Esophagus squamous epithelium (tissue), 5 donors: ENCODE measurements at places on chromosomes 6 and 20.

- DNase-seq, result no peak
Measured at GRCh38 chr6:42436825-42437224, 14.9 kb downstream of the TRERF1 start.

DNA sequence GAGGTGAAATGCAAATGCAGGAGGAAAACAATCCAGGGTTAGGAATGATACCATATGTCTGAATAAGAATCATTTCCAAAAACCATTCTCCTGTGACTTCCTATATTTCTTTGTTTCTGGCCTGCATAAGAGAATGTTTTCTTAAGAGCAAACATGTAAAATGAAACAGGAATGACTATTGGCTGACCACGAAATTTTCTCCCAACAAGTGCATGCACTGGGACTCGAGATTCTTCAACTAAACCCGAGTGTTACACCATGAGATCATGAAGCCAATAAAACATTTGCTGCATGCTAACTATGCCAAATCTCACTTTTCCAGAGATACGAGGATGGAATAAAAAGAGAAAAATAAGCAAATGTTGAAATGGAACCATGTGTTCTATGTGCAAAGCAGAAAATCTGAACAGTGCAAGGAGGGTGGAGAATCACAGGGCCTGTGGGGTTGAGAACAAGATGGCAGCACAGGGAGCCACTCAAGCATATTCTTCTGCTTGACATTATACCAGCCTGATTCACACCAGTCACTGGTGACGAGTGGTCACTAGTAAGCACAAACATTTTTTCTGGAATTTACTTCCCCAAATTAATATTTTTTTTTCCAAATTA lies 212.2 kb upstream of the FOXA2 start:
- no peak for DNase-seq

- no peak for DNase-seq
Measured at GRCh38 chr6:34658605-34659265, 37.8 kb downstream of the ILRUN start.

DNA sequence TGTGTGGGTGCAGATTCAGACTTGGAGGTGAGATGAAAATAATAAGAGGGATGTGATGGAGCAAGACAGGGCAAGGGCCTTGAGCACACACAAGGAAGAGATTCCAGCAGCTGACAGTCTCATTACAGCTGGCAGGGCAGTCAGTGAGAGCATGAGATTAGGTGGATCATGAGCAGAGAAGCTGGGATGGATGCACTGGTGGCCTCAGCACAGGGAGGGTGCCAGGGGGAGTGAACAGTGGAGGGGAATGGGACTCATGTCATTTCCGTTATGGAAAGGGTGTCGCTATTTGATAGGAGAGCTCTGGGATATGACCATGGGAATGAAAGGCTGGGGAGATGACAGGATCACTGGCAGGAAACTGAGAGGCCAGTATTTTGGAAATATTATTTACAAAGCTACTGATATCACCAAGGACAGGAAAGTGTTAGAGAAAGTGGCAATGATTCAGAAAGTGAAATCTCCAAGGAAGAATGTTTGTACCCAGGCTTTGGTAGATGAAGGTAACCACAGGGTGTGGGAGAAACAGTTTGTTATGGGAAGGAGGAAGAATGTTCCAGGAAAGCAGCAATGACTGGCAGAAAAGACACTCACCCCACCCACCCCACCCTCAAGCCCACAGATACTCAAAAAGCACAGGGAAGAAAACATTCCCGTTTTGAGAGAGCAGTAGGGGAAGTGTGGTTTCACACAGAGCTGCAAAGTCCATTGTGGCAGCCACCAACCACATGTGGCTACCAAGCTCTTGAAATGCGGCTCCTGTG lies 214.7 kb upstream of the PROKR2 start:
- no peak for DNase-seq

GRCh38 chr6:158660333-158660754 lies 10.5 kb downstream of the SYTL3 start:
- no peak for DNase-seq

GRCh38 chr6:134826889-134827737 lies 122.8 kb downstream of the ALDH8A1 start:
- DNase-seq, result no peak
